ENCODE measurements at places on chromosomes 12 and 14. TPM values are rescaled to one million over a fixed set of nuclear protein-coding genes. Genes with fewer than 3 reads are reported as not detected.

Gene TMEM63C
- total RNA-seq = 0.80 TPM

Gene GPR137C
- 0.47 TPM for total RNA-seq

Gene ENDOU
- total RNA-seq = not detected

Gene TSPAN9
- total RNA-seq = not detected
